ENCODE measurements at places on chromosomes 3 and 15.
A peak's percentile ranks its signal among the peaks of the same experiment; 100 is the strongest.

DNA sequence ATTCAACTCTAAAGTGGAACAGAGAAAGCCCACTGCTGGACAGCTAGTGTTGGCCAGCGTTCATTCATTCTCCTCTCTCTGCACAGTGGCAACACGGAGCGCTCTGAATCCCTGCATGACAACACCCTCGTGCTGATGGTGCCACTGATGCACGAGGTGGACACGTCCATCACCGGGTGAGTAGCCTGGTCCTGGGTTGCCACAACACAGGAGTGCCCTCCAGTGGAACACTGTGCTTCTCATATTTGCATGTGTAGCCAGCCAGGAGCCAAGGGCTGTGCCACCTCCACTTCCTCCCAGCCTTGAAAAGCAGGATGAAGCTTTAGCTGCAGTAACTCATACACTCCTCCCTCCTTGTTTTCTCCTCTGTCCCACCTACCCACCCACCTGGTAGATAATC, 120.0 kb upstream of the CTDSPL start:
- no peak for DNase-seq

- peak; percentile 80 for DNase-seq
Measured at GRCh38 chr3:156150434-156151066, 30.2 kb downstream of the KCNAB1 start.

- DNase-seq: no peak
Measured at GRCh38 chr15:54605043-54605442, 591.7 kb downstream of the RSL24D1 start.

GRCh38 chr3:127799476-127800222, 22.7 kb downstream of the MGLL start:
- no peak for DNase-seq

DNA sequence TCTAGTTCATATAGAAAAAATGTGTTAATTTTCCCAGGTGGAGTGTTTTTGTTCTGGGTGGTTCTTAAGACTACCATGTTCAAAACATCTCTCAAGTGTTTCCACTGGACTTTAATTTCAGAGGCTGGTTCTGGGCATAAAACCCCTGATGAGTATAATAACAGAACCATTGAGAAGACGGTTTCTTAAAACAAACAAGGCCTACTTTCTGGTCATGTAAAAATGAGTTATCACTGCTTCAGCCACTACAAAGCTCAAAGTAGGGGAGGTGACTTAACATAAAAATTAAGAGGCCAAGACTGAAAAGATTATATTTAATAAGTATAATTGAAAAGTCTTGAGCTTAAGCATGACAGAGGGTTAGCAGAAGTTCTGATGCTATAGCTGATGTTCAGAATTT, 33.8 kb downstream of the RYR3 start:
- no peak for DNase-seq

DNA sequence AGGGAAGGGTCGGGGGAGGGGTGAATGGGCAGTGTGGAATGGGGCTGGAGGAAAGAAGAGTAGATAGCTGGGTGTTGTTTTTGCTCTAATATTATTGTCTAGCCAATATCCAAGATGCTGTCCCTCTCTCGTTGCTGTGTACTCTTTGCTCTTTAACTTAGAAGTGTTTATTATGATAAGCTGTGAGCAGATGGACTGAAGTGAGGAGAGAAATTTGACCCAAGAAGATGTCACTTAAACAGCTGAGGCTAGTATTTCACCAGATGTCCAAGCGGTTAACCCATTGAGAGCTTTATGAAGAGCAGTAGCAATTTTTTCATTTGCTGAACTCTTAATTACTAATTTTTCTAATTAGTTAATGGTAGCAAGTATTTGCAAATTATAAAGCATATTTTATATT, 212.2 kb upstream of the TP63 start:
- DNase-seq: no peak

- DNase-seq: no peak
Measured at GRCh38 chr3:72261566-72262564, 476.9 kb upstream of the PROK2 start.

DNA sequence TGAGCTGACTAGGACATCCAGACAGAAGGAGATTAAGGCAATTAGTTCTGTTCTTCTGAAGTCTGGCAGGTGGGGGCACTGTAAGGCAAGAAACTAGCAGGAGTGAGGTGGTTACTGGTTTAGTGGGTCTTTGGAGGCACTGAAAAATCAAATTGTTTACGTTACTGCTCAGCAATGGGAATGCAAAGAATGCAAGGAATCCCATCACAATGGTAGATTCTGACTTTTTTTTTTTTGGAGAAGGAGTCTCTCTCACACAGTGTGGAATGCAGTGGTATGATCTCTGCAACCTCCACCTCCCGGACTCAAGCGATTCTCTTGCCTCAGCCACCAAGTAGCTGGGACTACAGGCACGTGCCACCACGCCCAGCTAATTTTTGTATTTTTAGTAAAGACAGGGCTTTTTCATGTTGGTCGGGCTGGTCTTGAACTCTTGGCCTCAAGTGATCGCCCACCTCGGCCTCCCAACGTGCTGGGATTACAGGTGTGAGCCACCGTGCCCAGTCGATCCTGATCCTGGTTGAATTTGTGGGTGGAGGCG, 16.4 kb downstream of the FAM107A start:
- DNase-seq: peak; percentile 19

GRCh38 chr3:42012935-42013690, 51.2 kb upstream of the ULK4 start:
- peak; percentile 96 for DNase-seq

GRCh38 chr15:43209059-43209824, 11.6 kb downstream of the EPB42 start:
- DNase-seq: no peak

DNA sequence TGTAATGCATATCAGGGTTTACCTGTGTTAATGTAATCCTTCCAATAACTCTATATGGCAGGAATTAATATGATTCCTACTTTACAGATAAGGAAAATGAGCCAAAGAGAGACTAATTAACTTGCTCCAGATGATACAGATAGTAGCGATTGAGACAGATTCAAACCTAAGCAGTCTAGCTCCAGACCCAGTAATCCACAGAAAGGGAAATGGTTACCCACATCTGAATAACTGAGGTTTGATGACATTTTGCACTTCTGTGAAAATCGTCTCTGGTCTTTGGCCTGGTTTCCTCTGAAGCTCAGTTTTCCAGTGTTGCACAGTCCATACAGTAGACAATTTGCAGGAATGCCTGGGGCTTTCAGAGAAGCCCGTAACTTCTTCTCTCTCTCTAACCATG, 177.1 kb upstream of the UMPS start:
- DNase-seq: no peak
